ENCODE measurements at places on chromosomes 16 and 17.
A peak's percentile ranks its signal among the peaks of the same experiment; 100 is the strongest.

DNA sequence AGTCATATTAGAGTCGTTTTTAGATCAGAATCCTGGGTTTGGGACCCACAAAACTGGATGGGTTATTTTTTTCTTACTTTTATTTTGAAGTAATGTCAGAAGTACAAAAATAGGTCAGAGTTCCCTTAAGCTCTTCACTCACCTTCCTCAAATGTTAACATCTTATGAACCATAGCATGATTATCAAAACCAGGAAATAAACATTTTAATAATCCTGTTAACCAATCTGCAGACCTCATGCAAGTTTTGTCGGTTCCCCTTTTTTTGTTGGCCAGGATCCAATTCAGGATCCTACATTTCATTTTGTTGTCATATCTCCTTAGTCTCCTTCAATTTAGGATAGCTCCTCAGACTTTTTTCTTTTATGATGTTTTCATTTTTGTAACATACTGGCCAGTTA is 162.0 kb downstream of the CHD9 start:
- no peak for DNase-seq

DNA sequence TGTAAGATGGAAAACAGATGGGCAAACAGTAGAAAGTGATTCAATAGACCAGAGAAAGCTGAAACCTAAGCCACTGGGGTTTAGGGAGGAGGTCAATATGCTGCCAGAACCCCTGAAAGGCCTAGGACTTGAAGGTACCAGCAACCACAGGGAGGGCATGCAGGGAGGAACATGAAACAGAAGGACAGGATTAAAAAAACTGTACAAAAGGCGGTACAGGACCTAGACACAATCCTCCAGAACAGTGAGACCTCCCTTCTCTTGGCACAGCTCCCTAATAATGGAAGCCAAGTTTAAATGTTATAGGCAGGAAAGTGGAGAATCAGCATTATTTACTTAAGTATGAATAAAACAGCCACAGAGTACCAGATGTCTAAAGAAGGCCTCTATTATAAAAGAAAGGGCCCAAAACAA is 105.5 kb downstream of the SPAG9 start:
- peak; percentile 58 for DNase-seq

DNA sequence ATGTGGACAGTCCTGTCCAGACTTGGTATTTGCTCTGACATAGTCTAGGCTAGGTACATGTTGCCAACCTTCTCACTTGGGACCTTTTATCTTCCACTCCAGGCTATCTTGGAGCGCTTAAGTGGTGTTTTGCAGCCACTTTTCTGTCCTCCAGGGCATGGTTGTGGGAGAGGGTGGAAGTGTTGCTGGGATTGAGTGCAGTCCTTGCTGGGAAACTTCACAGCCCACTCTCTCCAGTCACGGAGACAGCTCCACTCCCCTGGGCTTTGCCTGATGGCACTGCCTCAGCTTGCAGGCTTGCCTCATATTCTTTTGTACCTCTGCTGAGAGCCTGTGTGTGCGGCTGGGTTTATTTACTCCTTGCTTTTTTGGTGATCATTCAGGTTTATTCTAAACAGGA is 17.4 kb downstream of the RPA1 start:
- DNase-seq, result no peak

- DNase-seq, result no peak
Observed at GRCh38 chr17:11786711-11787438, 188.6 kb downstream of the DNAH9 start.

DNA sequence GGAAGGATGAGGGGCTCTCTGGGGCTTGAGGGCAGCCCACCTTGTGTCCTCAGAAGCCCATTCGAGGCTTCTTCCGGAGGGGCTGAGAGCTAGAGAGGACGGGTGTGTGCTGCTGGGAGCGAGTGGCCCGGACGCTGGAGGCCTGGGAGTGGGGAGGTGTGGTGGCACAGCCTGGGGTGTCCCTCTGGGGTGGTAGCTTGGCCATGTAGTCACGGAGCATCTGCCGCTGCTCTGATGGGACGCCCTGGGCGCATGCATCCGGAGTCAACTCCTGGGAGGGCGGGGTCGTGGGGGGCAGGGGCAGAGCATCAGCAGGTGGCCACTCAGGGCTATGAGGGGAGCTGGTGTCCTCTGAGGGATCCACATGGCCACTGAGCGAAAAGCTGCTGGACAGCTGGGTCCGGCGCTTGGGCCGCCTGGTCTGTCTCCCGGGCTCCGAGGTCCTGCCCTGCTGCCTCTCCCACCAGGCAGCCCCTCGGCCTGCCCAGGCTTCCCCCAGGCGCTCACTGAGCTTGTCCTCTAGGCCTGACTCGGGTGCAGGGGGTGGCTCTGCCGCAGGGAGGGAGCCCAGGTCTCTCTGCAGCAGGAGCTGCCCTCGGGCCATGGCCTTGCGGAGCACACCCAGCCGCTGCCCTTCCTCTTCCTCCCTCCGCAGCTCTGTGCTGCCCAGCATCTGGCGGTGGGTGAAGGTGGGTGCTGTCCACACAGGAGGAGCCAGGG is 7.8 kb downstream of the TAF1C start:
- no peak for DNase-seq

GRCh38 chr17:78940708-78941107 is 15.5 kb upstream of the TIMP2 start:
- DNase-seq, result no peak

DNA sequence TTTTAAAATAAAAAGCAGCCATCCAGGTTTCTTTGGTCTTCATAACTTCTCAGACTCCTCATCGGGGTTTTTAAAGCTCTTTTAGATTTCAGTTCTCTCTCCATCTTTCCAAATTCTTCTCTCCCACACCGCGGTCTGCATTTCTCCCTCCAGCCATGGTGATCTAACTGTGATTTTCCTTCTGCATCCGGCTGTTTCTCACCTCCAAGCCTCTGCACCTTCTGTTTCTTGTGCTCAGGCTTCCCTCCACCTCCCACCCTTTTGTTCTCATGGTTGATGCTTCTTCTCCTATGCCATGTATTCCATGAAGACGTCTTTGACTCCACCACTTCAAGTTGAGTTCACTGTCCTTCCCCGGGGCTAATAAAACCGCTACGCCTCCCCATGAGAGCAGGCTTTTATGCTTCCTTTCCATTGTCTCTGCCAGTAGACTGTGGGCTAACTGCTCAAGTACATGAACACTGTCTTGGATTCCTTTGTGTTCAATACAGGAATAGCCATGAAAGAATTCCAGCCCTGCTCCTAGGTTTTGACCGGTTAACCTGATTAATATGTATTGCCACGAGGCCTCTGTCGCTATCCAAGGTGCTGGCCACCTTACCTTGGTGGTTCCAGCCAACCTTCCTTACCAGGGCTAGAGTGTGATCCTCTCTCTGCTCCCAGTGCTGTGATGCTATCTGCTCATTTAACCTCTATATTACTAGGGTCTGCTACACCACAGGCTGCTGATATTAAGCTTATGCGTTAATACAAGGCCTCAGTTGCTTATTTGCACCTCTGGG is 625.1 kb downstream of the HS3ST4 start:
- no peak for DNase-seq

- DNase-seq, result no peak
Observed at GRCh38 chr17:12815642-12816141, 26.4 kb downstream of the ARHGAP44 start.

GRCh38 chr16:3044708-3045107 is 1.7 kb upstream of the MMP25 start:
- no peak for DNase-seq

DNA sequence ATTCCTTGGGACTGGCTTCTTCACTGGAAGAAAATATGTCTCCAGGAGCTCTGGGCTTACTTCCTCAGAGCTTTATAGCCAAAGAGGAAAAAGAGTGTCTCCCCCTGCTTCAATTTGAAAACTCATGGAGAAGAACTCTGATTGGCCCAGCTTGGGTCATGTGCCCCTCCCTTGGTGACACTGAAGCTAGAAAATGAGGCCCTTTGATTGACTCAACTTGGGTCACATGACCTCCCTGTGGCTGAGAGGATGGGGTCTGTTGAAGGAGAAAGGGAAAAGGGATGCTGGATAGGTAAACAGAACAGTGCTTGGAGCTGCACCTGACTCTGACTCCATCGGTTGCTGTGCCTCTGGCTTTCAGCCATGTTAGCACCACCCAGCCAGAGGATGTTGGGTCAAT is 70.6 kb upstream of the KSR1 start:
- no peak for DNase-seq

DNA sequence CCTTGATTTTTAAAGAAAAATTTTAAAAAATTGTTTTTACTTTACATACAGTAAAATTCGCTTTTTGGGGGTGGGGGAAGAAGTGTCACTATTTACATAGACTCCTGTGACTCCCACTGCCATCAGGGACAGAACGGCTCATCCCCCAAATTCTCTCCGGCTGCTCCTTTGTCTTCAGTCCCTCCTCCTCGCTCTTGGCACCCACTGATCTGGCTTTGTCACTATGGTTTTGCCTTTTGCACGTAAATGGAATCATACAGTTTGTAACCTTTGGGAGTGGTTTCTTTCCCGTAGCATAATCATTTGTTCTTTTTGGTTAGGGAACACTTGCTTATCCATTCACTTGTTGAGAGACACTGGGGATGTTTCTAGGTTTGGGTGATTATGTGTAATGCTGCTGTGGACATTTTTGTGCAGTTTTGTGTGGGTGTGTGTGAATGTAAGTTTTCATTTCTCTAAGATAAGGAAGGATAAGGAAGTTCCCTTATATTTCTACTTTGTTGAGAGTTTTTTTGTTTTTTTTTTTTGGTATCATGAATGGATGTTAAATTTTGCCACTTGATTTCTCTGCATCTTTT is 27.4 kb downstream of the RAB11FIP4 start:
- no peak for DNase-seq

- no peak for DNase-seq
Observed at GRCh38 chr16:83227336-83227735, 580.4 kb upstream of the HSBP1 start.

GRCh38 chr16:52569701-52570100 is 22.8 kb upstream of the TOX3 start:
- no peak for DNase-seq

DNA sequence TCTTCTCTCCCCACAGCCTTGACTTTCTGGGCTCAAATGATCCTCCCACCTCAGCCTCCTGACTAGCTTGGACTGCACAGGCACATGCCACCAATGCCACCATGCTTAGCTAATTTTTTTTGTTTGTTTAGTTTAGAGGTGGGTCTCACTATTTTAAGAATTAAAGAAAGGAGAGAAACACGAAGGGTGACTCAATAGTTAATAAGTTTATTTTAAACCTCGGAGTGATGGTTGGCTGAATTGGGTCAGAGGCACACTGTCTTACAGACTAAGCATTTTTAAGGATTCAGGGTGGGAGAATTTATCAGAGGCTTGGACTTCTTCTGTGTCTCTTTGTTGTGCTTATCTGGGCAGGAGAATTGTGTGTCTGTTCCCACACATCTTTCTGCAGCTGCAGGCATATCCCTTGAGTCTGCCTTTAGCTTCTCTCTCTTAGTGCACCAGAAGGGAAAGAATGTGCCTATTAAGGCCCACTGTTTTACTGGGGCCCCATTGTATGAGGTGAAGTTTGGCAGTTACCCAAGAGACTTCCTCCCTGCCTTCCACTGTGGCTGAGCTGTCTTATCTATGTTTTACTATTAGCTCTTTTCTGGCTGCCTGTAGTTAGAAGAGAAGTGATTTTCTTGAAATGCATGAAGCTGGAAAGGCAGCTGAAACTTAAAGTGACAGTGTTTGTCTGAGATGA is 2172.0 kb downstream of the TP53TG3F start:
- no peak for DNase-seq

GRCh38 chr17:76681222-76682137 is 29.3 kb downstream of the MXRA7 start:
- peak; percentile 19 for DNase-seq

DNA sequence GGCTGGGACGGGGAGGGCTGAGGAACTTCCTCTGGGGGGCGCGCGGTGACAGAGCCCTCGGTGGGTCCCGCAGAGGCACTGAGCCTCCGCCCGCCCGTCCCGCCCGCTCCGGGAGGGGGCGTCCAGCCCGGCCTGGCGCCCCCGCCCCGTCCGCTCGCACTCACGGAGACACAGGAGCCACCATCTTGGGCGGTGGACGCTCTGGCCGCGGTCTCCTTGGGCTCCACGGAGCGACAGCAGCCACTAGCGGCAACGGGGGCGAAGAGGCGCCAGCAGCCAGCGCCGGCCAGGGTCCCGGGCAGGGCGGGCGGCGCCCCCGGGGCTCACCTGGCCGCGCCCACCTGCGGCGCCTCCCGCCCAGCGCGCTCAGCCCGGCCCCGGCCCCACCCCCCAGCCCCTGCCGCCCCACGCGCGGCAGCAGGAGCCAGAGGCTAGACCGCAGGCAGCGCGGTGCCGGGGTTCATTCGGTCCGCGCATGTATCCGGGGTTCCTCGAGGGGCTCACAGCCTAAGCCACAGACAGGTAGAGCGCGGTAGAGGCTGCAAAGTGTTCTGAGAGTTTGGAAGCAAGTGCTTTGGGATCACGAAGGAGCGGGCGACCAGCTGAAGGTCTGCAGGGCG is at the start of gene C17orf113:
Gene C17orf113 (minus strand): TSS at position 209 of the 620 bp plus-strand sequence. CDS start 7,225 bp downstream, outside the sequence.
- DNase-seq, result peak; percentile 51

DNA sequence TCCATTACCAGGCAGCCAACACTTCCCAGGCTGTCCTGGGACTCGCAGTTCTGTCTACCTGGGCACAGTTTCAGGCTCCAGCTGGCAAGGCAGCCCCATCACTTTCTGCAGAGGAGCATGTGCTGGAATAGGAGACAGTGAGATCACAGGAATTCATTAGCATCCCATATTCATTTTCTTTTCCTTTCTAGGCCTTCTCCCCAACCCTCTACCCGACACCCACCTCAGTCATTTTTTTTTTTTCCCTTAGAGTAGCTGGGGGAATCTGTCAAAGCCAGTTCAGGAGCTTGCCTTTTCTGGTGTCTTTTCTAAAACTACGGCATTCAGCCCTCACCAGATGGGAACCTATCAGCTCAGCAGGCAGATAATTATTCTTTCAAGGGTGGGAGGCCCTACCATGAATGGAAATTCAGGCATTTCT is 42.4 kb upstream of the FBXO47 start:
- DNase-seq, result no peak

GRCh38 chr17:19303367-19303776 is 59.2 kb downstream of the B9D1 start:
- no peak for DNase-seq

DNA sequence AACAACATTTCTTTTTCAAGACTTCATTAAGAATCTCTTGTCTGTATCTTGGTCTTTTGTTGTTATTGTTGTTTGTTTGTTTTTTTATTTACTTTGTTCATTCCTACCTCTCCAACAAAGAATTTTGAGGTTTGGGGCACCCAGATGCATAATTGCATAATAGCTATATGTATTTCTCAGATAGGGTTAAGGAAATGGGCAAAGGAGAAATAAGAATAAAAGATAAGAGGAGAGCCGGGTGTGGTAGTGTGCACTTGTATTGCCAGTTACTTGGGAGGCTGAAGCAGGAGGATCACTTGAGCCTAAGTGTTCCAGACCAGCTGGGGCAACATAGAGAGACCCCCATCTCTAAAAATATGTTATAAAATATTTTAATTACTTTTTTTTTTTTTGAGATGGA is 30.5 kb downstream of the CDH1 start:
- no peak for DNase-seq
